Adrenal gland (tissue), 19 donors: ENCODE measurements at places on chromosomes 5 and 9. TPM values are rescaled to one million over a fixed set of nuclear protein-coding genes. Genes with fewer than 3 reads are reported as not detected.

- DNase-seq: no peak
Observed at GRCh38 chr5:66742896-66743247, 146.7 kb downstream of the MAST4 start.

DNA sequence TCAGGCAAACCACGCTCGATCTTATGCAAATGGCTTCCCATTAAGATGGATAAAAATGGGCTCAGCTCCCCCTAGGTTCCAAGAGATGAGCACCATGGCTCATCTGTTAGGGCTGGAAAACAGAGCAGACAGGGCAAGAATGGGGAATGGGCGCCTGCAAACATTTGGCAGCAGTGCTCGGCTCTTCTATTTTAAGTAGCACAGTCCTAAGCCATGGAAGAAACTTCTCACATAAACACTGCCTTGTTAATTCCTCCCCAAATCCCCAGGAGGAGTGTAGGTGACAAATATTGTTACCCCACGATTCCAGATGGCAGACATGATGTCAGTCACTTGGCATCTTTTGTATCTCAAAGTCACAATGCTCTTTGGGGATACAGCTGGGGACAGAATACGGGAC, 221.8 kb downstream of the ICE1 start:
- DNase-seq: no peak

GRCh38 chr9:22215521-22215920, 206.4 kb upstream of the CDKN2B start:
- no peak for DNase-seq

DNA sequence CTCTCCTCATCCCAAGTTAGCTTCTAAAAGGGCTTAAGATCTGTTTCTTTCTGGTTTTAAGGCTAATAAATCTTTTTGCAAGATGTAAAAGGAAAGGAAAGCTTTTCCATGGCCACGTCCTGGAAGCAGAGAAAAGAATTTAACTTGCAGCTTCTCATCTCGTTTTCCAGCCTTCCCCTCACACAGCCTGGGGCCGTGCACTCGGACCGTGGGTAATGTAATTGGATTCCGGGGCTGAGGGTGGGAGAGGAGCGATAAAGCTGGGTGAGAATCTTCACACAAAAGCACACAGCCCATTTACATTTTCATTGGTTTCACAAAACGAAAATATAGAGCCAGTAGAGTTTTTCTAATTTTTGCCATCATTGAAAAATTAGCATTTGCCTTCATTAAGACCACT, 91.2 kb downstream of the IRX2 start:
- no peak for DNase-seq

- DNase-seq: no peak
Observed at GRCh38 chr9:123368023-123368422, 12.0 kb downstream of the CRB2 start.

GRCh38 chr9:79562749-79563386, 8.9 kb upstream of the TLE4 start:
- DNase-seq: no peak

DNA sequence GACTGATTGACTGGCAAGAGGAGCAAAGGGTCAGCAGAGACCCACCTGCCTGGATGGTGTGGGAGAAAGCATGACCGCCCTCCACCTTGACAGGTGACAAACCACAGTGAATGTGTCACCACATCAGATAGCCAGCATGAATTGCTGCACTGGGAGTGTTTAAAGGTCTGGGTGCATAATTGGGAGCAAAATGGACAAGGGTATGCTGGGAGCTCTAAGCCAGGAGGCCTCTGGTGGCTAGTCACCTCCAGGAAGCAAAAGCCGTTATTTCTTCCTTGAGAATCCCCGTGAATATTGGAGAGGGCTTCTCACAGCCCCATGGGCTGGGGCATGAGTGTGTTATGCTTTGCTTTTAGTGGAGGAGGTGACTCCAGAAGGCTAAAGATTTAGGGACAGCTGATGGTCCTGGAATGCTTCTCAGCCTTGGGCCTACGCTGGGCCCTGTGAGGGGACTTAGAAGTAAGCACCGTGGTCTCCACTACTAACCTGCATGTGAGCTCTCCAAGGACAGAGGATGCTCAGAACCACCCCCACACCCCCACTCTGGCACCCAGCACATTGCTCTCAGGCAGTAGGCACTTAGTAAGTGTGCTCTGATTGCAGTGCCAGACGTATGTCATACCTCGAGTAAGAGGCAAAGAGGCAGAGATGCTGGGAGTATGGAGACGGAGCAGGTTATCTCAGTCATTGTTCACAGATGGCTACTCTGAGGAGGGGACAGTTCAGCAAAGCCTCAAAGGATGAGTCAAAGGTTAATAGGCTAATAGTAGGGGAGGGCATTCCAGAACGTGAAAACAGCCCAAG, 9.1 kb upstream of the IRF1 start:
- peak; percentile 16 for DNase-seq

- no peak for DNase-seq
Observed at GRCh38 chr9:22401671-22402070, 45.0 kb upstream of the DMRTA1 start.

- DNase-seq: peak; percentile 21
Observed at GRCh38 chr9:110047955-110048402, 160.0 kb downstream of the C9orf152 start.

GRCh38 chr5:31993165-31993961, 180.8 kb downstream of the GOLPH3 start:
- DNase-seq: no peak

GRCh38 chr9:122055701-122056100, 37.4 kb downstream of the TTLL11 start:
- no peak for DNase-seq

DNA sequence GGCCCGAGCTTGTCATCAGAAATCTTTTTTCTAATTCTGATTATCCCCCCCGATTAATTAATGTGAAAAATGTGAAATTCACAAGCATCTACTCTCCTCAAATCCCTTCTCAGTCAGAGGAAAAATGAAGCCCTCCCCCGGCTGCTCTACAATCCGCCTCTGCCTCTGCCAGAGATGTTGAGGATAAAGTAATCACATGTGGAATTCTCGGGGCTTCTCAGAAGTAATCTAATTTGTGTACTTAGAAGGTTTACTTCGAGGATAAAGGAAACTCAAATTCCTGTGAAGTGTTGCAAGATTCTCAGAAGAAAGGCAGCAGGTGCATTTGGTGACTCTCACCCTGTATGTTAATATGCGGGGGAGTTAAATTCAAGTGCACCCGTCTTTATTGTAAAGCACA, 726.1 kb upstream of the ADAMTS16 start:
- DNase-seq: no peak

GRCh38 chr5:95644351-95645042, 2.1 kb upstream of the RFESD start:
- peak; percentile 49 for DNase-seq

- no peak for DNase-seq
Observed at GRCh38 chr9:123069010-123069481, 35.6 kb downstream of the GPR21 start.

GRCh38 chr5:74200560-74200959, 440.0 kb downstream of the ENC1 start:
- DNase-seq: no peak

GRCh38 chr5:3006961-3007551, 255.6 kb upstream of the IRX2 start:
- DNase-seq: no peak

GRCh38 chr5:3210531-3210930, 385.1 kb upstream of the IRX1 start:
- no peak for DNase-seq

GRCh38 chr5:150544611-150545219, 36.8 kb downstream of the NDST1 start:
- DNase-seq: peak; percentile 85

GRCh38 chr5:15946026-15946425, 233.6 kb downstream of the MARCHF11 start:
- DNase-seq: no peak

- no peak for DNase-seq
Observed at GRCh38 chr5:7209658-7210057, 186.3 kb upstream of the ADCY2 start.

DNA sequence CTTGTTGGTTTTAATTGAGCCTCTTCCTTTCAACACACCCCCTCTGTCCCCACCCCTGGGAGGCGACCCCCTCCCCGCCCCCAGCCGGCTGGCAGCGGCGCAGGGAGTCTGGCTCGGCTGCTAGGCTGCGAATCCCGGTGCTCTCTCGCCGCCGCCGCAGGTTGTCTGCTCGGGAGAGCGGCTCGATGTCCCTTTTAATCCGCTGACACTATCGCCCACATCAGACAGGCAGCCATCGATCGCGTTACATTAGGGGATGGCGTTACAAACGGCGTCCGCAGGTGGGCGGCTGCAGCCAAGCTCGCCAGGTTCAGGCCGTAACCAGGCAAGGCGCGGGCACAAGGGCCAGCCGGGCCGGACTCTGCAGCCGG, 1.3 kb downstream of the NR2F1-AS1 start:
- DNase-seq: no peak

GRCh38 chr5:164713682-164714081, 1208.3 kb downstream of the MAT2B start:
- no peak for DNase-seq

DNA sequence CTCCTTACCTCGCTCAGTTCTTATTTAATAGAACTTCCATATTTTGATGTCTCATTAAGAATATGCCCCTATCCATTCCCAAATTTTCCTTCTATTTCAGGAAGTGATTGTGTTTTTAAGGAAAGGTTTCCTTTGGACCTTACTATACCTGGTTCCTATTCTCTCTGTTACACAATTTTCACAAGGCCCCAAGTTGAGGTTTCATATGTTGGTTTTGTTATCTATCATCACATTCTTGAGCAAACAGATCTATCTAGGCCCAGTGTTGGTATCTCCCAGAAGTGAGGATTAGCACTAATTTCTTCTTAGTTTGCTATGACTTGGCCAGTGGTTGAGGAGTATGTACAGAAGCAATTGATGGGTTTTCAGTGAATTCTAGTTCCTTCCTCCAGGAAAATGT, 41.5 kb downstream of the ALG2 start:
- no peak for DNase-seq

- peak; percentile 46 for DNase-seq
Observed at GRCh38 chr5:64315778-64316177, 150.1 kb downstream of the RNF180 start.

DNA sequence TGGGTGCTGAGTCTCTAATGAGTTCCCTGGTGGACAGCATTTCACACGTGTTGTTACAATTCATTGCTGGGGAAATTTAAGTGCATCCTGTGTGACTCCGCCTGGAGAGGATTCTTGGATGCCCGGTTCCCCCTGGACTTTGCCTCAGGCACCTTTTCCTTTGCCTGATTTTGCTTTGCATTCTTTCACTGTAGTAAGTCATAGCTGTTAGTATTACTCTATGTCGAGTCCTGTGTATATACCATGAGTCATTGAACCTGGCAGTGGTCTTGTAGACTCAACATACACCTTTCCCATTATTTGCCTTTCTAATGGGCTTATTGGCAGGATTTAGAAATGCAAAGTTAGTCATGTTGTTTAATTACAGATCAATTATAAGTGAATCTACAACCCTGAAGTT, 81.9 kb upstream of the DHFR start:
- no peak for DNase-seq

SPRY4 gene
- total RNA-seq: 26.3 TPM

GPR21 gene
- not detected for total RNA-seq

ARAP3 gene
- 11.5 TPM for total RNA-seq

F2RL1 gene
- total RNA-seq: 0.50 TPM

ADAMTS6 gene
- 11.9 TPM for total RNA-seq

ACTL7B gene
- 0.95 TPM for total RNA-seq

FGFR4 gene
- 25.0 TPM for total RNA-seq

GADD45G gene
- total RNA-seq: 105 TPM

NELFB gene
- total RNA-seq: 28.0 TPM

FOXD4L6 gene
- total RNA-seq: 0.14 TPM

NUTM2F gene
- not detected for total RNA-seq

DBH gene
- 3.9 TPM for total RNA-seq

IL9 gene
- not detected for total RNA-seq

SPATA6L gene
- total RNA-seq: 2.9 TPM

HCN1 gene
- total RNA-seq: 1.3 TPM

LCN15 gene
- total RNA-seq: not detected

GMCL2 gene
- not detected for total RNA-seq

MEIKIN gene
- not detected for total RNA-seq

FAM151B gene
- total RNA-seq: 2.6 TPM

FAXDC2 gene
- total RNA-seq: 71.4 TPM

C5orf52 gene
- total RNA-seq: not detected

BICD2 gene
- total RNA-seq: 29.1 TPM

C9orf43 gene
- total RNA-seq: 0.65 TPM
